Osteocyte (in vitro differentiated cells): ENCODE measurements at places on chromosomes 6 and 20. TPM values are rescaled to one million over a fixed set of nuclear protein-coding genes. Genes with fewer than 3 reads are reported as not detected.

Gene ADGRF5
- not detected in 2 replicates for total RNA-seq

Gene RNF182
- 9.8 and 11.0 TPM in 2 replicates for total RNA-seq

Gene VGLL2
- total RNA-seq = not detected in 2 replicates

Gene TMEM170B
- 3.5 and 3.7 TPM in 2 replicates for total RNA-seq

Gene NFATC2
- 0.34 and 0.89 TPM in 2 replicates for total RNA-seq

Gene PRICKLE4
- total RNA-seq = 1.9 and 2.3 TPM in 2 replicates

Gene TRIM15
- total RNA-seq = not detected in 2 replicates

GRCh38 chr20:14830466-14830865 lies 493.1 kb upstream of the FLRT3 start:
- no peak for DNase-seq
- H3K4me3 ChIP-seq = no peak overlapping the region
- H3K36me3 ChIP-seq = no peaks in the 10 kb centered on the region

GRCh38 chr6:125213939-125214338 lies 60.4 kb downstream of the TPD52L1 start:
- H3K4me3 ChIP-seq = no peak overlapping the region
- peaks cover 3% of the 10 kb centered on the region for H3K4me1 ChIP-seq
- DNase-seq = no peak
- no peak overlapping the region for H3K27ac ChIP-seq
- no peaks in the 10 kb centered on the region for H3K36me3 ChIP-seq
- no peaks in the 10 kb centered on the region for H3K27me3 ChIP-seq

DNA sequence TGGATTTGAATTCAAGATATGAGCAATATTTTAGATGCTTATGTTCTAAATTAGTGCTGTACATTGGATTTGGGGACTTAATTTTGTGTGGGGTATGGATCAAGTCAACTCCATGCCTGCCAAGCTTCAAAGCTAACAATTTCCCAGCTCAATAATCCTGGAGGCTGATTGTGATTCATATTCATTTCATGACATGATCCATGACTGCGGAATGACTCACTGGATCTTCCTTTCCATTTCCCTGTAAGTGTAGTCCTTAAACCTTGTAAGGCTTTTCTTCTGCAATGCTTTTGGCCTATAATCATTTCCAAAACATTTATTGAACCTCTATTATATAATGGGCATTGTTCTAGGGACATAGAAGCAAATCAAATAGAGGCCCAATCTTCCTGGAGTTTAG lies 44.7 kb upstream of the CCN2 start:
- H3K27ac ChIP-seq = peak overlapping the region; percentile 62
- H3K27me3 ChIP-seq = no peaks in the 10 kb centered on the region
- DNase-seq = no peak
- H3K36me3 ChIP-seq = no peaks in the 10 kb centered on the region

DNA sequence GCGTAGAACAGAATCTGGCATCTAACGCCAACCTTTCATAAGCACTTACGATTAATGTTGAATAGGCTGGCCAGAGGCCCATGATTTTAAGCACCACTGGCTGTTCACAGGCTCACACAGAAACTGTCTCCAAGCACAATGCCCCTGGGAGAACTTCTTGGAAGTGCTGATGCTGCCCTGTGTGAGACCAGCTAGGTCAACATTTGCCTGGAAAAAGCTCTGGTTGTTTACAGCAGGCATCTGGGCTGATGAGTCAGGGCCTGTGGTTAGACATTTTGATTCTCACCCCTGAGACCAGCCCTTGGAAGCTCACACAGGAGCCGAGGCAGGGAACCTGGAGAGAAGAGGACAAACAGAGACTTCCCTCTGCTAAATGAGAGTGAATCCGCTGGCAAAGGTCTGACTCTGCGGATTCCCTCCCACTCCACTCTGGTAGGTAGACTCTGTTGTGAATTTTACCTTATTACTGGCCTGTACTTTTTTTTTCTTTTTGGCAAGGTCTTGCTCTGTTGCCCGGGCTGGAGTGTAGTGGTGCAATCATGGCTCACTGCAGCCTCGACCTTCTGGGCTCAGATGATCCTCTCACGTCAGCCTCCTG lies 6.8 kb upstream of the SULF2 start:
- H3K4me1 ChIP-seq = peaks cover 37% of the 10 kb centered on the region
- no peaks in the 10 kb centered on the region for H3K36me3 ChIP-seq
- H3K27me3 ChIP-seq = peaks cover 7% of the 10 kb centered on the region
- H3K27ac ChIP-seq = peak overlapping the region; percentile 86
- peak; percentile 90 for DNase-seq

- H3K4me1 ChIP-seq = peaks cover 2% of the 10 kb centered on the region
- H3K36me3 ChIP-seq = peaks cover 3% of the 10 kb centered on the region
- no peak overlapping the region for H3K27ac ChIP-seq
- DNase-seq = no peak
Observed at GRCh38 chr20:46342451-46343347, 34.4 kb upstream of the CDH22 start.

DNA sequence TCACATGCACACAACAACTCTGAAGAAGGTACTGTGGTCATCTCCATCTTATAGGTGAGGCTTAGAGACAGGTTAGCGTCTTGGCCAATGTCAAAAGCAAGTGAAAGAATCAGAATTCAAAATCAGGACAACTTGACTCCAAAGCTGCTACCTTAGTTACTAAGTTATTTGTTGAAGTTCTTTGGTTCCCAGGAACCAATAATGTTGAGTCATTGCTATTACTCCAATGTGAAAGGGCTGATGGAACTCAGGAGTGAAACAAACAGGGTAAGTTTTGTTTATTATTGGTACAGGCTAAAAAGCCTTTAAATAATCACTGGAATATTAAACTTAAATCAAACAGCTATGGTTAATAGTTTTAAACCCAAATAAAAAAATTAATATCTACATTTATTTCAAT lies 111.1 kb downstream of the PDSS2 start:
- DNase-seq = no peak
- no peaks in the 10 kb centered on the region for H3K36me3 ChIP-seq
- H3K4me3 ChIP-seq = no peak overlapping the region
- H3K27ac ChIP-seq = no peak overlapping the region

- DNase-seq = no peak
- peaks cover 15% of the 10 kb centered on the region for H3K36me3 ChIP-seq
- no peaks in the 10 kb centered on the region for H3K27me3 ChIP-seq
- peaks cover 3% of the 10 kb centered on the region for H3K4me1 ChIP-seq
- no peak overlapping the region for H3K27ac ChIP-seq
- no peak overlapping the region for H3K4me3 ChIP-seq
Observed at GRCh38 chr6:145882121-145882531, 67.5 kb upstream of the FBXO30 start.

- peaks cover 31% of the 10 kb centered on the region for H3K27me3 ChIP-seq
- H3K4me3 ChIP-seq = peak overlapping the region; percentile 74
- no peak for DNase-seq
Observed at GRCh38 chr6:11536795-11537194, 754 bp upstream of the TMEM170B start.

GRCh38 chr6:138500045-138500665 lies 861 bp upstream of the NHSL1 start:
- no peaks in the 10 kb centered on the region for H3K27me3 ChIP-seq
- no peak overlapping the region for H3K4me3 ChIP-seq
- peaks cover 5% of the 10 kb centered on the region for H3K4me1 ChIP-seq
- DNase-seq = no peak

- H3K4me3 ChIP-seq = peak overlapping the region; percentile 38
- H3K27me3 ChIP-seq = no peaks in the 10 kb centered on the region
- no peaks in the 10 kb centered on the region for H3K36me3 ChIP-seq
- peaks cover 93% of the 10 kb centered on the region for H3K4me1 ChIP-seq
- peak overlapping the region; percentile 77 for H3K27ac ChIP-seq
Observed at GRCh38 chr6:111759836-111760785, 113.1 kb downstream of the FYN start.

DNA sequence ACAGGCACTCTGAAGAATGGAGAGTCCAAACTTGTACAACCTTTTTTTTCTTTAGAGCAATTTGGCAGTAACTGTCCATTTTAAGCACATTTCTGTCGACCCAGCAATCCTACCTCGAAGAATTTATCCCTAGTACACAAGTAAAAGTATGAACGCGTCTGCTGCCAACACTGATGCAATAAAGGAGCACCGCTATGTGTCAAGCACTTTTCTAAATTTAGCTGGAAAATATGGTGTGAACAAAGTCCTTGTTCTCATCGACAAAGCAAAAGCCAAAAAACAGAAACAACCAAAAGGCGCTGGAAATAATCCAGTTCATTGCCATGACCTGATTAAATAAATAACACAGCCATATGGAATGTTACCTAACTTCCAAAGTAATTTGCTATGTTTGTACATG lies 1.1 kb downstream of the DPM1 start:
- H3K36me3 ChIP-seq = peaks cover 30% of the 10 kb centered on the region
- no peak for DNase-seq
- peak overlapping the region; percentile 91 for H3K4me3 ChIP-seq
- H3K27ac ChIP-seq = peak overlapping the region; percentile 100

DNA sequence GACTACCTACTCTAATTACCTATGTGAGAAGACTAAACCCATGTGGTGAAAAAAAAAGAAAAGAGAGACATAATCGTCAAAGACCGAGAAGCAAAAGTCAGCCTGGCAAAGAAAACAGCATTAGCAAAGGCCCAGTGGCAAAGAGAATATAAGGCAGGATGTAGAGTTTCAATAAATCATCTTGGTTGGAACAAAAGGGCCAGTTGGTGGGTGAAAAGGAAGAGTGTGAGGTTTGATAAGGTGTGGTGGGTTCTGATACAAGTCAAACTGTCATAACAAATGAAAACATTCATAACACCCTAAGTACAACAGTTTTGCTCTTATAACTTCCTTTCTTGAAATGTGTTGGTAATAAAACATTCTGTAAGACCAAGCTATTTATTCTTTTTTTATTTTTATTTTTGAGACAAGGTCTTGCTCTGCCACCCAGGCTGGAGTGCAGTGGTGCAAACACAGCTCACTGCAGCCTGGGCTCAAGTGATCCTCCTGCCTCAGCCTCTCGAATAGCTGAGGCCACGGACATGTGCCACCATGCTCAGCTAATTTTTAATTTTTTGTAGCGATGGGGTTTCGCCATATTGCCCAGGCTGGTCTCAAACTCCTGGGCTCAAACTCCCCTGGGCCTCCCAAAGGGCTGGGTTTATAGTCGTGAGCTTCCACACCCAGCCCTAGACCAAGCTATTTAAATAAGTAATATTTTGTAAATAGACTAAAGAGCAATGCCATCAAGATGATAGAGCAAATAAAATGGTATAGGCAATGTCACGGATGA lies 18.9 kb upstream of the GTF3C6 start:
- H3K27ac ChIP-seq = no peak overlapping the region
- no peak for DNase-seq
- no peaks in the 10 kb centered on the region for H3K36me3 ChIP-seq
- H3K4me1 ChIP-seq = no peaks in the 10 kb centered on the region
- H3K27me3 ChIP-seq = no peaks in the 10 kb centered on the region

- no peaks in the 10 kb centered on the region for H3K36me3 ChIP-seq
- H3K27ac ChIP-seq = no peak overlapping the region
- DNase-seq = no peak
- no peaks in the 10 kb centered on the region for H3K27me3 ChIP-seq
Observed at GRCh38 chr6:13034316-13034715, 294.0 kb downstream of the TBC1D7 start.

GRCh38 chr6:167702241-167702827 lies 124.4 kb upstream of the AFDN start:
- no peaks in the 10 kb centered on the region for H3K36me3 ChIP-seq
- peaks cover 18% of the 10 kb centered on the region for H3K4me1 ChIP-seq
- H3K27ac ChIP-seq = no peak overlapping the region
- H3K27me3 ChIP-seq = no peaks in the 10 kb centered on the region
- no peak overlapping the region for H3K4me3 ChIP-seq
- no peak for DNase-seq

- no peak overlapping the region for H3K27ac ChIP-seq
- no peaks in the 10 kb centered on the region for H3K36me3 ChIP-seq
- no peak for DNase-seq
- H3K27me3 ChIP-seq = no peaks in the 10 kb centered on the region
Observed at GRCh38 chr20:1569415-1569881, 11.9 kb upstream of the SIRPD start.

- DNase-seq = no peak
- H3K4me3 ChIP-seq = no peak overlapping the region
- H3K27me3 ChIP-seq = no peaks in the 10 kb centered on the region
- peaks cover 28% of the 10 kb centered on the region for H3K4me1 ChIP-seq
- peaks cover 7% of the 10 kb centered on the region for H3K36me3 ChIP-seq
Observed at GRCh38 chr6:129606664-129607063, 103.3 kb downstream of the ARHGAP18 start.

DNA sequence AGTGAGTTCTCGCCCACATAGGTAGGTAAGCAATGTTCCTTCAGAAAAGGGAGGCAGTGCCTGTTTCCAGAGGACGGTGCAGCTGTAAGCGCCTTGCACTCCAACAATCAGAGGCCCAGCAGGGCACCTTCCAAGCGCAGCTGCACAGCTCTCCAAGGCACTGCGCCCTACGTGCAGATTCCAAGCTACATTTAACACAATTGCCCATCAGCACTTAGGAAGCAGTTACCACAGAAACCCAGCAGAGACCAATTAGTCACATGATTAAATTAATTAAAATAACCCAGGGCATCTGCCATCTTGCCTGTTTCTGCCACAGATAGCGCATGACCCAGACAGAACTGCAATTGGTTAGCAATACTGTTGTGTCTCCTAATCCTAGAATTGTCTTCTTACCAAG lies 65.5 kb downstream of the SOBP start:
- peak; percentile 48 for DNase-seq
- H3K4me1 ChIP-seq = peaks cover 2% of the 10 kb centered on the region
- H3K27ac ChIP-seq = no peak overlapping the region
- no peak overlapping the region for H3K4me3 ChIP-seq
- H3K27me3 ChIP-seq = no peaks in the 10 kb centered on the region
- peaks cover 3% of the 10 kb centered on the region for H3K36me3 ChIP-seq

DNA sequence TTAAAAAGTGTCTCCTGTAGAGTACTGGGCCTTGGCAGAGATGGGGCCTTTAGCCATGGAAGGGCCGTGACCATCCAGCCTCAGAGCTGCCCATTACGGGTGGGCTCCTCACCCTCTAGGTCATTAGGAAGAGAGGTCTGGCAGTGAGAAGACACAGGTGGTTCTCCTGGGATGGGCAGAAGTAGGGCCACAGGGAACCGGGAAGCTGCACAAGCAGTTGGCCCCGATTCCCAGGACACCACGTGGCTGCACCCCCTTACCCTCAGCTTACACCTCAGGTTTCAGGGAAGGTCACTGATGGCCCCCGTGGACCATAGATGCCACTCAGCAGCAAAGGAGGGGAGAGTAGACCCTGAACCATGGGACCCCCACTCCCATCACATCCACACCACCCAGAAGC lies 1.6 kb downstream of the RAET1G start:
- H3K4me3 ChIP-seq = no peak overlapping the region
- H3K27me3 ChIP-seq = peaks cover 10% of the 10 kb centered on the region
- H3K36me3 ChIP-seq = no peaks in the 10 kb centered on the region
- DNase-seq = no peak
- peaks cover 19% of the 10 kb centered on the region for H3K4me1 ChIP-seq
- H3K27ac ChIP-seq = no peak overlapping the region

DNA sequence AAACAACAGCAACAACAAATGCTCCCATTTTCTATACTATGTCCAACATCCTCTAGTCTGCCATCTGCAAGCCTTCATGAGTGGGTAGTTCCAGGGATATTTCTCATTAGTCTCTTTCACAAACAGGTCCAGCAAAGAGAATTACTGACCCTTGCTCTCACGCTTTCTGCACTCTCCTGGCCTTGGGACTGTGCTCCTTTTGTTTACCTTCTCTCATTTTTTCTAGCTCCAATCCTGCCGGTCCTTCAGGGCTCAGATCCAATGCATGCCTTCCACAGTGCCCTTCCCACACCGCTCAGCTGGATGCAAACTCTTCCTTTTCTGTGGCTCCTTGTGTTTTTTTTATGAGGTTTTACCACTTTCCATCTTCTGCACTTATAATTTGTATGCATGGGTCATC lies 47.2 kb downstream of the ADTRP start:
- H3K4me1 ChIP-seq = peaks cover 37% of the 10 kb centered on the region
- peaks cover 2% of the 10 kb centered on the region for H3K36me3 ChIP-seq
- peak overlapping the region; percentile 27 for H3K4me3 ChIP-seq
